ENCODE measurements at places on chromosomes 4 and X.
A peak's percentile ranks its signal among the peaks of the same experiment; 100 is the strongest.

DNA sequence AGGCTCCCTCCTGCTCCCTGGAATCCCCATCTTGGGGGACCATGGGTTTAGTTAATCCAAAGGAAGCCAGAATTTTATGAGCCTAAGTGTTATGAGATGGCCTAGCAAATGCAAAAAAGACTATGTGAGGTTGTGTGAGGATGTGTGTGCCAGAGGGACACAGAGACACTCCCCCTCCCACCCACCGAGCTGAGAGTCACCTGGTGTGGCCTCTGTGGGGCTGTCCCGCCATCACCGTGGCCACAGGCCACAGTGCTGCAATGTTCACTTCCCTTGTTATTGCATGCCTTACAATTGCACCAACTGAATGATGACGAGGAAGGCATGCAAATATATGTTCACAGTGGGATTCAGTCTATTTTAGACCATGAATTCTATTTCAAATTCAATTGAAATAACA, 601 bp upstream of the FGFBP2 start:
- no peak for DNase-seq

DNA sequence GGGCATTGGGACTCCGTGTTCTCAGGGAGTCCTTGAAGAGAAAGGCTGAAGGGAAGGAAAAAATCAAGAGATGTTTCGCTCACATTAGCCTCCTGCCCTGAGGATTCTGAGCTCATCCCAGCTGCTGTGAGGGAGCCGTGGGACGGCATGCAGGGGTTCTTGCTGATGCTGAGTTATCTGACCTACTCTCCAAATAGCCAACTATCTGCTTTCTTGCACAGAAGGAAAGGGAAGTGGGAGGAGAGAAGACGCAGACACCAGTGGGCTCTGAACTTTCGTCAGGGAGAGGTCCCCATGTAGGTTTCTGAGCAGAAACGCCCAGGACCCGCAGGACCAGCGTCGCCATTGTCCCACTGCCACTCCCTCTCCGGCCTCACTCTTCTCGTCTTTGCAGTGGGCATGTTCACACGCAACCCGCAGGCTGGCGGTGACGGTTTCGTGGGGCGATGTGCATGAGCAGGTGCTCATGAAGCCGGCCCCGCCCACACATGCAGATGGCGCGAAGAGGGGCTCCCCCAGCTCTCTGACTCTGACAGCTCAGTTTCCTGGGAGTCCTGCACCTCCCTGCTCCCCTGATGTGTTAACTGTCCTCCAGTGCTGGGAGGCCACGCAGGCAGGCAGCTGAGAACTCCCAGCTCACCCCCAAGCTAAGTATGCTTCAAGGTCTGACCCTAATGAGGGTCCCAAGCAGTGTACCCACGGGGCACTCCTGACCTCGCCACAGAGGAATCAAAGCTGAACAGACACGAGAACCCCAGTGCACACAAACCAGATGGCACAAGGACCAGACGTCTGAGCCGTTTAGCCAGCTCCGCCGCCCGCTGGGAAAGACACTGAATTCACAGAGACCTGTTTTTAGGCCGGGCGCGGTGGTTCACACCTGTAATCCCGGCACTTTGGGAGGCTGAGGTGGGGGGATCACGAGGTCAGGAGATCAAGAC, 13.6 kb upstream of the ABLIM2 start:
- DNase-seq: no peak

DNA sequence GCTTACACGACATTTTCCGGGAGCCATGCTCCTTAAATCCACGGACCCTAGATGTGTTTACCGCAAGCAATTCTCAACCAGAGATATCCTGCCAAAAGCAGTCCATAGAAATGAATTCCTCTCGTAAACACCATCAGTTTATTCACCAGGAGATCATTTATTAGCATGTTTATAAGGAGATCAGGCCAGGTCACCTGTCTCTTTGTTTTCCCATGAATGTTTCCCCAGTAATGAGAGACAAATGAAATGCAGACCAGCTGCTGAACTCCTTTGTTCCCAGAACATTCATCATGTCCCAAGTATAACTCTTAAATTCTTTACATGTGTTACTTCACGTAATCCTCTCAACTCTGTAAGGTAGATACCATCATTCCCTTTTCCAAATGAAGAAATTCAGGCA, 137.1 kb downstream of the DDX53 start:
- no peak for DNase-seq

DNA sequence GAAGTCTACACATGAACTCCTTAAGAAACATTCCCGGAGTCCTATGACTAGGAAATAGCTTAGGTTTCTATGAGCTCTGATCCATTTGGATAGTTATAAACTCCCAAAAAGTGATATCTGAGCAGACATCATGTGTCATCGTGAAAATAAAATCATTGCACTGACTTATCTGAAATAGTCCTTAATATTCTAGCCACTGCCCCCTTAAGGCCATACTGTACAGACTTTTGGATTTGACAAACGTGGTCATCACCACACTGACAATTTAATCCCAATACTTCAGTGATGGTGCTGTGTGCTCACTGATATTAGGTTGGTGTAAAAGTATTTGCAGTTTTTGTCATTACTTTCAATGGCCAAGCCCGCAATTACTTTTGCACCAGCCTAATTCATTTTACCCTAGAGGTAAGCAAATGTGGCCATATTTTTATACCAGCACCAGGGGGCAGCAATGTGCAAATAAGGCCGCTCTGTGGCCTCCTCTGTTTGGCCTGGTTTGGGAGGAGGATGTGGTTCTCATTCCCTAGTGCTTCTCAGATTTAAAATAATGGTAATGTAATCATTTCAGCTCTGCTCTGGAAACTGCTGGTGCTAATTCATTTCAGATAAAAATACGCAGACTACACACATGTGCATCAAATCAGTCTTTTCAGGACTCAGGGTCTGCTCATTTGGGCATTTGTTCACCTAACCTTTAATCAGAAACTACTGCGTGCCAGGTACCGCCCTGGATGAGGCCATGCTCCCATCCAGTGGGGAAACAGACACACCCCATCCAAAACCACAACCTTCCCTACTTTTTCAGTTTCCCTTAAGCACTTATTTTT, 196.4 kb upstream of the C1QTNF7 start:
- peak; percentile 78 for DNase-seq

DNA sequence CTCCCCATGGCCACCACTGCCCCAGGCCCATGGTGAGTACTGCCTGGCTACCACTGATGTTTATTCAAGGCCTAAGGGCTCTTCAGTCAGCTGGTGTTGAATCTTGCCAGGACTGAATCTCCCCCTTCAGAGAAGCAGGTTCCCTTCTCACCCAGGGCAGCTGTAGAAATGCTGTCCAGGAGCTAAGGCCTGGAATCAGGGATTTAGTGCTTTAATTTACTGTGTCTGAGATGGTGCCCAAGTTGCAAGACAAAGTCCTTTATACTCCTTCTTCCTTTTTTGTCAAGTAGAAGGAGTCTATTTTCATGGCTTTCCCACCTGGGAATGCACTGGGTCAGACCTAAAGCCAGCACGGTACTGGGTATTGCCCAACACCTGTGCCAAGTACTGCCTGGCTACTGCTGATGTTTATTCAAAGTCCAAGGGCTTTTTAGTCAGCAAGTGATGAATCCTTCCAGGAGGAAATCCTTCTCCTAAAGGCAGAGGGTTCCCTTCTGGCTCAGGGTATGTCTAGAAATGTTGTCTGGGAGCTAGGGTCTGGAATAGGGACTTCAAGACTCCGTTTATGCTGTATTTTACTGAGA, 117.6 kb upstream of the ATOH1 start:
- no peak for DNase-seq

- no peak for DNase-seq
Observed at GRCh38 chrX:39888730-39889129, 209.0 kb downstream of the BCOR start.

DNA sequence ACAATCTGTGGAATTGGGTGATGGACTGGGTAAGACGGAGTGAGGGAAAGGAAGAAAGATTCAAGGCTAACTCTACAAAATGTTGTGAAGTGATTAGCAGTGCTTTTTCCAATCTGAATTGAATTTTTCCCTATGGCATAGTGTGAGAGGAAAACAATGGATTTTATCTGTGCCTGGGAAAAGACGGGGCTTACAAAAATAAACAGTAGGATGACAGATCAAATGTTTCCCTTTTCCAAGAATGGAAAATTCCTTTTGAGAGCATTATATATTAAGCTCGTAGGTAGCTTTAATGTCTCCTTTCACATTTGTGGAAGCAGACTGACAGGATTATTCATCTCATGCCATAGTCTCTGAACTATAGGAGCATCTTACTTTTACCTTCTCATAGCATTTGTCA, 27.8 kb downstream of the ATP11C start:
- no peak for DNase-seq

GRCh38 chr4:20273793-20274192, 22.1 kb downstream of the SLIT2 start:
- no peak for DNase-seq

DNA sequence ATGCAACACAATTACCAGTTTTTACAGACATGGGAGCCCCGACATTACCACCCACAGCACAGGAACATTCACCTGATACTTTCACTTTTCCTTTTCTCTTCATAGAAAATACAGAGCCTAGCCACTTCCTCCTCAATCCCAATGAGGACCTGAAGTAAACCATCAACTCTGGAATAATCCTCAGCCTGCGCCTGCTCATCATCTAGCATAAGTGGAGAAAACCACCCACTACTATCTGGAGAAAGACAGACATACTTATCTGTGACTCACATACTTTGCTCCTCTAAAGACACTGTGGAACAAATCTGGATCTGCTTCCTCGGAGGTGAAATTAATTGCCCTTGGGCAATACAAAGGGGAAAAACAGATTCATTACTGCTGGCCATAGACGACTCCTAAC, 47.8 kb downstream of the ZCCHC13 start:
- DNase-seq: peak; percentile 0

- DNase-seq: no peak
Observed at GRCh38 chrX:124475358-124475757, 129.0 kb downstream of the SH2D1A start.

- DNase-seq: peak; percentile 86
Observed at GRCh38 chrX:49155243-49155899, 7.2 kb upstream of the MAGIX start.

- DNase-seq: no peak
Observed at GRCh38 chr4:116126794-116127193, 958.6 kb downstream of the TRAM1L1 start.

DNA sequence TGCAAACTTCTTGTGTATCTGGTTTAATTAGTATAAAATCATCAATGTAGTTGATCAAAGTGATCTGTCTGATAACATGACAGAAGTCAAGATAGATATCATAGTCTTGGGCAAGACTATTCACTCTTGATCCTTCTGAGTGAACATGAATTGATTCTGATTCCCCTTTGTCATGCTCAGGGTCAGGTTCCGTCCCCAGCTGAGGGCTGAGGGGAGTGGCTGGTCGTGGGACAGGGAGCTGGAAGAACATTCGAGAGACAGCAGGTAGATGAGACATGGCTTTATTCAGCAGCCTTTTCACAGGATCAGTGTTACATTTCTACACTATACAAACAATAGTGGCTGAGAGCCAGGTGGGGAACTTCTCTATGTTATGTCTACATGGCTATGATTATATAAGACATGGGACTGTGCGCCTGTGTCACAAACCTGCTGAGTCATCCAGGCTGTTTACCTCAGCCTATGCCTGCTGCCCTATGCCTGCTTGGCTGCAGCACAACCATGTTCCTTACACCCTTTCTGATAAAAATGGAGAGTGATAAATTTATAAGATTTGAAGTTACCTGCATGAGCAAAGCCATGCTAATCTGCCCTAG, 586.9 kb upstream of the NR3C2 start:
- no peak for DNase-seq

DNA sequence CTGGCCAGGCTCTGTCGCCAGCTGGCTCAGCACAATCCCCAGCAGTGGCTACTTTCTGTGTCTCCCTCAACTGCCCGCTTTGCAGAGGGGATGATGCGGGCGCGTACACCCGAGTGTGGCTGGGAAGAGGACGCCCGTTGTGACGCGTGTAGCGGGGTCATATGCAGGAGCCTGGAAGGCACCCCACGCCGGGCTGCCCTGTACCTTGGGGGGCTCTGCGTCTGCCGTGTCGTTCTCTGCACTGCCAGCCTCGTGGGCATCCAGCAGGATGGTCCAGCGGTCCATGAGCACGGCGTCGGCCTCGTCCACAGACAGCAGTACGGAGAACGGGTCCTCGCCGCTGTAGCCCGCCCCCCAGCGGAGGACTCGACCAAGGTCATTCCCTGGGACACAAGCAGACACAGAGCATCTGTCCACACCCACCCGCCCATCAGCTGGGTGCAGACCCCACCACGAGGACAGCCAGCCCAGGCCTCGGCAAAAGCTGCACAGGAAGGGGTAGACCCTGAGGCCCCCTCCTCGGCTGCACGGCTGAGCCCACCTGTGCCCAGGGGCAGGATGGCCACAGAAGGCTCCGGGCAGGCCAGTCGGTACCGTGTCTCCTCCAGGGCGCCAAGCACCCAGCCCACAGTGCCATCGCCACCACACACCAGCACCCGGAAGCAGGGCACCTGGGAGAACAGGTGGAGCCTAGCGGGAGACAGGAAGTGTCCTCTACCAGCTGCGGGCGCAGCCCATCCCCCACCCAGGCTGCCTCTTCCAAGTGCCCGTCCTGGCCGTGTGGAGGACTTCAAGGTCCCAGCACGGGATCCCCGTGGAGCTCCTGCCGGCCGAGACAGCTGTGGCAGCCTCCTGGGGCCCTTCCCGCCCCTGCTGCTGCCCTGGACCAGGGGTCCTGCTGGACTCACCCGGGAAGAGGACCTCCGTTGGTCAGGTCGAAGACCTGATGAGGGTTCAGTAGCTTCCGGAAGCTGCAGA, 10.8 kb downstream of the DGKQ start:
- DNase-seq: no peak

- no peak for DNase-seq
Observed at GRCh38 chr4:7254736-7255487, 62.6 kb downstream of the SORCS2 start.

GRCh38 chrX:54288277-54288676, 69.6 kb downstream of the WNK3 start:
- no peak for DNase-seq

GRCh38 chrX:88735835-88736234, 11.2 kb upstream of the CPXCR1 start:
- no peak for DNase-seq

GRCh38 chr4:185644408-185644807, 109.1 kb upstream of the PDLIM3 start:
- DNase-seq: no peak

- peak; percentile 56 for DNase-seq
Observed at GRCh38 chr4:105637408-105638176, 70.9 kb downstream of the INTS12 start.

Data from Kasumi-1 (cell line).